GM20000 (cell line): ENCODE measurements at places on chromosomes 6 and 20.

DNA sequence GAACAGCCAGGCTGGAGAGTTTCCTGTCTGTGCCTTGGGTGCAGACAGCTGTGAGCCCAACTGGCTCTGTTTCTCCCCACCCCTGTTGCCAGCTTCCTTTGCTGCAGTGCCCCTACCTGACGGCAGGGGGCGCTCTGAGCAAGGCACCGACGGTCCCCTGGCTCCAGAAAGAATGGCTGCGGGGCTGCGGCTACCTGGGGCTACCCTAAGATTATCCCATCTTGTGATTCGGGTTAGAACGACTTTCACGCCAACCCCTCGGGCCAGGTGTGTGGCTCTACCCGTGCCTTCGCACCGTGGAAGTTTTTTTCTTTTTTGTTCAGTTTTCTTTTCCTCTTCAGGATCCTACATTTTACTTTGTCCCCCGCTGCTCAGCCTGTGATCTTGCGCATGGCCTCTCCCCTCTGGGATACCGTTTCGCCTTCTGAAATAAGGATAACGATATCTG, 33.4 kb upstream of the AAR2 start:
- peak; percentile 84 for DNase-seq

DNA sequence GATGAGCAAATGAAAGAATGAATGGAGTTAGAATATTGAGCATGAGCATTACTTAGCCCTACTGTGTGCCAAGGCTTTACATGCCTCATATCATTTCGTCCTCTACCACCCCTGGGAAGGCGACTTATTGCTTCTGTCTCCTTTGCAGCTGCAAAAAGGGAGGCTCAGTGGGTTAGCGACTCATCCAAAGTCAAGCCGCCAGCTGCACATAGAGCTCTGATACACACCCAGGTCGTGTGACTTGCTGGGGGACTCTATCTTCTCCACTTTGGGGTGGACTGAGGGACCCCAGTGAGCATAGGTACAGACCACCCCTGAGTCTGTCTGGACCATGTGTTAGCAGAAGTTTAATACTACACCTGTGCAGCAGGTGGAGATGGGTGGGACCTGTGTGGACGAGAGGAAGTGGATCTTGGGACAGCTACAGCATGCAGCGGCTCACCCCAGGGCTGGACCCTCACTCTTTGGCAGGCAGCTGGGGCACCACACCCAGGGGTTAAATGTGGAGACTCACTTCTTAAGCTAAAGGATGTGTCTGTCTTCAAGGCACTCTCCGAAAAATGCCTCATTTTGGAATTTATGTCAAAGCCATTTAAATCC, 36.2 kb upstream of the ANGPT4 start:
- no peak for DNase-seq

- DNase-seq: no peak
These were observed 507.8 kb downstream of the CD83 start for GRCh38 chr6:14625173-14625895.

GRCh38 chr20:53643031-53643832, 49.6 kb upstream of the ZNF217 start:
- DNase-seq: peak; percentile 75

DNA sequence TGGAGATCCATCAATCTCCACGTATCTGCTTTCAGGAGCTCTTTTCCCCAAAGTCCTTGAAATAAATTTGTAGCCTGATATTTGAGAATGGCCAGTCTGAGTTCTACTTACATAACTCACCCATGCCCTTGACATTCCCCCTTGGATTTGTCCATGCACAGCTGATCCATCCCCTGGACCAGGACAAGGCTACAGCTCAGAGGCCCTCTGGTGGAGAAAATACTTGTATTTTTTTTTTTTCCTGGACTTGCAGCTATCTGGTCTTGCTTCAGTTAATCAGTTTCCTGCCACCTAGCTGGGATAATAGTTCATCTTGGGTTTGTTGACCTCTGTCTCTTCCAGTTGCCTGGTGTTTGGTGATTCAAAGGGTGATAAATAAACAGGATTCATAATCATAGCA, 467.6 kb downstream of the DHX35 start:
- DNase-seq: no peak

GRCh38 chr6:24614043-24614420, 32.0 kb downstream of the KIAA0319 start:
- DNase-seq: no peak

DNA sequence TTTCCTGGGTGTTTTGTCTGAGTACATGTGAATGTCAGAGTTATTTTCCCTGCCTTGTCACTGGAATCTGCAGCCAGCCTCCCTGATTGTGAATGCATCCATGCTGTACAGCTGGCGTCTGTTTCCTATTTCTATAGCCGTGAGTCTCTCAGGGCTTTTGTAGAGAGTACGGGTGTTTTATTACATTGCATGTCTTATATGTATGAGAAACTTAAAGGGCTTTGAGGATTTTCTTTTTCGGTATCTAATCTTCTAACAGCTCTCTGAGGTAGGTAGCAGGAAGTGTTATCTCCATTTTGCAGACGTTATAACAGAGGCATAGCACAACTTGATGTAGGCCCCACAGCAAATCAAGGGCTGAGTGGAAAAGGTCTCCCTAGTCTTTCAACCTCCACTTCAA, 272.9 kb downstream of the PRL start:
- DNase-seq: no peak
